Suprapubic skin (tissue), 4 donors: ENCODE measurements at places on chromosomes 4 and X. TPM values are rescaled to one million over a fixed set of nuclear protein-coding genes. Genes with fewer than 3 reads are reported as not detected.

GRCh38 chr4:165288226-165288625, 39.2 kb upstream of the MSMO1 start:
- no peak overlapping the region for H3K27ac ChIP-seq
- H3K27me3 ChIP-seq = no peaks in the 10 kb centered on the region
- peaks cover 6% of the 10 kb centered on the region for H3K36me3 ChIP-seq
- no peak for DNase-seq

Gene FGFR3
- total RNA-seq = 771 TPM

GRCh38 chrX:72201836-72202536, 20.4 kb downstream of the PIN4 start:
- peaks cover 16% of the 10 kb centered on the region for H3K36me3 ChIP-seq
- no peak overlapping the region for H3K4me3 ChIP-seq
- no peaks in the 10 kb centered on the region for H3K4me1 ChIP-seq
- no peak for DNase-seq
- no peak overlapping the region for H3K27ac ChIP-seq

GRCh38 chr4:118957722-118958445, 69.2 kb downstream of the SYNPO2 start:
- H3K27ac ChIP-seq = no peak overlapping the region
- no peaks in the 10 kb centered on the region for H3K36me3 ChIP-seq
- peaks cover 8% of the 10 kb centered on the region for H3K4me1 ChIP-seq
- no peaks in the 10 kb centered on the region for H3K27me3 ChIP-seq
- no peak overlapping the region for H3K4me3 ChIP-seq
- DNase-seq = no peak

DNA sequence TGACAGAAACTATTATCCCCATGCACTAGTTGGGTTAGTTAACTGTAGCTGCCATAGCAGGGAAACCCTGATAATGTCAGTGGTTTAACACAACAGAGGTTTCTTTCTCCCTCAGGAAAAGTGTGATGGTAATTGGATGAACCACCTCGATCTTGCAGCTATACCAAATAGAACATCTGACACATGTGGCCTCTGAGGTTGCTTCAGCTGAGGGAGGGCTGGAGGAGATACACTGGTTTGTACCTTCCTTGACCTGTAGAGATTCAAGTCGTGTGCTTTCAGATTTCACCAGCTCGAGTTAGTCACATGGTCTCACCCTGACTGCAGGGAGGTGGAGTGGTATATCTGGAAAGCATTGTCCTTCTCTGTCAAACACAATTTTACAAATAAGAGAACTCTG, 147.2 kb upstream of the SFRP2 start:
- no peaks in the 10 kb centered on the region for H3K36me3 ChIP-seq
- no peaks in the 10 kb centered on the region for H3K27me3 ChIP-seq
- no peak overlapping the region for H3K4me3 ChIP-seq
- DNase-seq = no peak
- no peak overlapping the region for H3K27ac ChIP-seq
- H3K4me1 ChIP-seq = no peaks in the 10 kb centered on the region

DNA sequence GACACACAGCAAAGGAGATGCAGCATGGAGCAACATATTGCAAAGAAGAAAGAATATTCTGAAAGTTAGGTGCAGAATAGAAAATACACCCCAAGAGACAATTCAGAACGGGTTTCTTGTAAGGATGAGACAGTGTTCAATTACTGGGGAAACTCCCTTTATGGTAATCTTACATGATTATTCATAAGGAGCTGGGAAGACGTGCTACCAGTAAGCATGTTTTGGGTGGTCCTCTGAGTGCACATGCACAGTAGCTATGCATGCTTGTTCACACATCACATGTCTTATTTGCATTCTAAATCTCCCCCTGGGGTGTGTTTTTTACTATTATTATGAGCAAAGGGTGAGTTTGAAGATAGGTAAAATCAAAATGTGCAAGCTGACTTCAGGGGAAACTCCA, 1448.8 kb downstream of the TECRL start:
- no peaks in the 10 kb centered on the region for H3K4me1 ChIP-seq
- H3K36me3 ChIP-seq = no peaks in the 10 kb centered on the region
- DNase-seq = no peak
- no peaks in the 10 kb centered on the region for H3K27me3 ChIP-seq
- H3K27ac ChIP-seq = no peak overlapping the region

Gene MAGEA11
- total RNA-seq = not detected

GRCh38 chr4:139557556-139558110, 1.6 kb upstream of the SETD7 start:
- DNase-seq = no peak
- H3K27ac ChIP-seq = peak overlapping the region; percentile 99
- H3K4me1 ChIP-seq = peaks cover 48% of the 10 kb centered on the region
- no peaks in the 10 kb centered on the region for H3K36me3 ChIP-seq

Gene MAGEA9B
- not detected for total RNA-seq

Gene MAGEA6
- not detected for total RNA-seq

DNA sequence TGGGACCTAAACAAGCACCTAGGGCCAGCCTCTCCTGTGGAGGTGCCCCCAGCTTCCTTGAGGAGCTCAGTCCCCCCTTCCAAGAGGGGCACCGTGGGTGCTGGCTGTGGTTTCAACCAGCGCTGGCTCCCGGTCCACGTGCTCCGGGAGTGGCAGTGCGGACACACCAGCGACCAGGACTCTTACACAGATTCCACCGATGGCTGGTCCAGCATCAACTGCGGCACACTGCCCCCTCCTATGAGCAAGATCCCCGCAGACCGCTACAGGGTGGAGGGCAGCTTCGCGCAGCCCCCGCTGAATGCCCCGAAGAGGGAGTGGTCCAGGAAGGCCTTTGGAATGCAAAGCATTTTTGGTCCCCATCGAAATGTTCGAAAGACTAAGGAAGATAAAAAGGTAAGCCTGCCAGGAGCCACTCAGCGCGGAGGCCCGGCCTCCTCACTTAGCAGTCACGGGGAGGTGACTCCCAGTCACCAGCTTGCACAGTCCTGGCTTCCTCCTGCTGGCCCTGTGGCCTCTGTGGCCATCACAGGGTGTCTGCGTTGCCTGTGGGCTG, 24.9 kb downstream of the RGS12 start:
- H3K36me3 ChIP-seq = peaks cover 21% of the 10 kb centered on the region
- peak; percentile 77 for DNase-seq
- peaks cover 21% of the 10 kb centered on the region for H3K4me1 ChIP-seq
- H3K4me3 ChIP-seq = no peak overlapping the region

DNA sequence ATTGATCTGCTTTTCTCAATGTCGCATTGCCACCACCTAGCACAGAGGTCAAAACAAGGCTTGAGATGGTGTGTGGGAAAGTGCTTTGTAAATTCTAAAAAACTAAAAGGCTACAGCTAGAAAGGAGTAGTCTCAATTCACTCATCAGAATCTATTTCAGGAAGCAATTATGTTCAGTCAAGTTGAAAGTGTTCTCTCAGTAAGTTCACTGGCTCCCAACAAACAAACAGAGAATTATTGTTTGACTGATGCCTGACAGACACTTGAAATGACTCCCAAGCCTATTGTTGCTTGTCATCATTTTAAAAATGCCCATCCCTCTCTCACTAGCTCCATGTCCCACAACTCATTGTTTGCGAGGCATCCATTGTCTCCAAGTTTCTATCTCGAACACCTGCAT, 419.6 kb upstream of the CPEB2 start:
- no peaks in the 10 kb centered on the region for H3K27me3 ChIP-seq
- H3K27ac ChIP-seq = no peak overlapping the region
- no peaks in the 10 kb centered on the region for H3K36me3 ChIP-seq
- DNase-seq = no peak
- no peak overlapping the region for H3K4me3 ChIP-seq

- no peaks in the 10 kb centered on the region for H3K36me3 ChIP-seq
- H3K27ac ChIP-seq = no peak overlapping the region
- no peaks in the 10 kb centered on the region for H3K27me3 ChIP-seq
- no peak for DNase-seq
These were observed 52.8 kb downstream of the SEL1L3 start for GRCh38 chr4:25809996-25810395.
